Left kidney (tissue), 8 donors: ENCODE measurements at places on chromosomes 1 and 21.

DNA sequence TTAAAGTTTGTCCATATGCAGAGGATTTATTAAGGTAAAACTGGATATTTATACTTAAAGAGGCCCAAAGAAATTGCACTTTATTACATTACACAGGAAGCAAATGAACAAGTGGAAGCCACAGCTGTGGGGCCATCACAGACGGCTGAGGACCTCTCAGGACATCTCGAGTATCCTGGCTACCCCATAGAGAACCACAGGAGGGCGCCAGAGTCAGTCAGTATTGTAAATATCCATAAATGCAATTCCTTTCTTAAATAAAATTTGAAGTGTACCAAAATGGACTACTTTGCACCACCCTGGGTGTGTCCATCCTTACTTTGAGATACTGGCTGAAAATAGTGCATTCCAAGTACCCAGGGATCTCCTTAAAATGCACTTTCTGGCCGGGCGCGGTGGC is 257.2 kb downstream of the MRPL39 start:
- no peak for DNase-seq

- no peak for DNase-seq
These were observed 17.5 kb downstream of the KLHDC8A start for GRCh38 chr1:205339197-205339702.

DNA sequence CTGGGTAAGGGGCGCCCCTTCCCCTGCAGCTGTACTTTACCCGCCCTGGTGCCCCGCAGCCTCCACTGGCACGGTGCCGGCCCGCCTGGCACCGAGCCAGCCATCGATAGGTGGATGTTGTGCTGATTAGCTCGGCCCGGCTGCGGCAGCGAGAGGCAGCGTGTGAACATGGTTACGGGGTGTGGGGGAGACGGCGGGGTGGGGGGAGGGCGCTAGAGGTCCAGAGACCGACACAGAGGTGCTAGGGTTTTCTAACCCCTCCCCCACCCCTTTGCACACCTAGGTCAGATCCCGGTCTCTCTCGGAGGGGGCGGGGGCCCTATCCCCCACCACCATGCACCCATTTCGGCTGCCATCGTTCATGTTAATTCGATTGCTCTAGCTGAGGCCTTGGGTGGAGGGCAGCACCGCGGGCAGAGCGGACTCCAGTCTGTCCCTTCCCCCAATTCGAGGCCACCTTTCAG is 6.7 kb downstream of the EFNA4 start:
- no peak for DNase-seq

DNA sequence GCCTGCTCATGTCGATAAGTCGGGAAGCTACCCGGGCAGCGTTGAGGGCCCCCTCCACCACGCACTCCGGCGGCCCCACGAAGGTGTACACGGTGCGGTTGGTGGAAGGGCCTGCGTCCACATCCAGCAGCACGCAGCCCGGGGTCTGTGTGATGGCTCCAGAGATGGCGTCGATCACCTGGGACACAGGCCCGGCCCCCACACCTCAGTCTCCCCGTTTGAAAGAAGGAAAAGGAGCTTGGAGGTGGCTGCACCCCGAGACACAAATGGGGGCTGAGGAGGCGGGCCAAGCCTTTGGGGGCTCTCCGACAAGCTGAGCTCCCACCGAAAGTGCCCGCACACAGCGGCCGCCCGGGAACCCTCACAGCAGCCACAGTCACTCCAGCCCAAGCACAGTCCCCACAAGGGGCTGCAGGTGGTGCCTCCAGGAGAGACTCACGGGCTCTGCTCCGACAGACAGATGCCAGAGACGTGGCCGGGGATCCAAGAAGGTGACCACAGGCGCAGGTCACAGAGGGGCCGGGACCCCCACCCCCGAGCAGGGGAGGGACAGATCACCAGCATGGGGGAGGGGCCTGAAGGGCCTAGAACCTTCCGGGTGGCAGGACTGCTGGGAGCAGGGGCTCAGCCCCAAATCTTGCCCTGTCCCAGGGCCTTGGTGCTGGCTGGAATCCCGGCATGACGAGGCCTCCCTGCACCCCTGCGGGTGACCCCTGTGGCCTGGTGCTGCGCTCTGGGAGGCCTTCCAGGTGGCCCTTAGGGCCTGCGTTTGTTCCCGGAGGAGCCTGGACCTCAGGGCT is 1.0 kb downstream of the FTCD start:
- DNase-seq = no peak

DNA sequence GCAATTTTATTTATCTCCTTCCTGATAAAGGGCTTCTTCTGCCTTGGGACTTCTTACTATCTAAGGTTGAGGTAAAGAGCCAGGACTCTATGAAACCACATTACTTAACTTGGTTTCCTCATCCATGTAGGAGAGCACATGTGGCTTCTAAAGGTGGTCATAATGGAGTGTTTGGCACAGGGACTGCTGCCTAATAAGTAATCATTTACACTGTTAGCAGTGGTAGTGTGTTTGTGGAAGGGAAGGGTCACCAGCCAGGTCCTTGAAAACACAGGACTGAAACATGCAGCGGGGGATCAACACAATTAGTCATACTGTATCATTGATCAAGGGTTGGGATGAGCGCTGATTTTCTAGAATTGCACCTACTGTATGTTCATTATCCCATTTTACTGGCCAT is 59.6 kb downstream of the UCK2 start:
- DNase-seq = no peak

GRCh38 chr1:34330061-34330460 is 153.4 kb downstream of the C1orf94 start:
- DNase-seq = no peak

- no peak for DNase-seq
These were observed 204.8 kb downstream of the KCNK2 start for GRCh38 chr1:215287362-215287761.

- no peak for DNase-seq
These were observed 27.8 kb downstream of the WNT2B start for GRCh38 chr1:112536561-112536960.

GRCh38 chr1:66730462-66730861 is 21.8 kb upstream of the DYNLT5 start:
- DNase-seq = no peak

- DNase-seq = no peak
These were observed 17.7 kb downstream of the DDAH1 start for GRCh38 chr1:85447006-85447943.

DNA sequence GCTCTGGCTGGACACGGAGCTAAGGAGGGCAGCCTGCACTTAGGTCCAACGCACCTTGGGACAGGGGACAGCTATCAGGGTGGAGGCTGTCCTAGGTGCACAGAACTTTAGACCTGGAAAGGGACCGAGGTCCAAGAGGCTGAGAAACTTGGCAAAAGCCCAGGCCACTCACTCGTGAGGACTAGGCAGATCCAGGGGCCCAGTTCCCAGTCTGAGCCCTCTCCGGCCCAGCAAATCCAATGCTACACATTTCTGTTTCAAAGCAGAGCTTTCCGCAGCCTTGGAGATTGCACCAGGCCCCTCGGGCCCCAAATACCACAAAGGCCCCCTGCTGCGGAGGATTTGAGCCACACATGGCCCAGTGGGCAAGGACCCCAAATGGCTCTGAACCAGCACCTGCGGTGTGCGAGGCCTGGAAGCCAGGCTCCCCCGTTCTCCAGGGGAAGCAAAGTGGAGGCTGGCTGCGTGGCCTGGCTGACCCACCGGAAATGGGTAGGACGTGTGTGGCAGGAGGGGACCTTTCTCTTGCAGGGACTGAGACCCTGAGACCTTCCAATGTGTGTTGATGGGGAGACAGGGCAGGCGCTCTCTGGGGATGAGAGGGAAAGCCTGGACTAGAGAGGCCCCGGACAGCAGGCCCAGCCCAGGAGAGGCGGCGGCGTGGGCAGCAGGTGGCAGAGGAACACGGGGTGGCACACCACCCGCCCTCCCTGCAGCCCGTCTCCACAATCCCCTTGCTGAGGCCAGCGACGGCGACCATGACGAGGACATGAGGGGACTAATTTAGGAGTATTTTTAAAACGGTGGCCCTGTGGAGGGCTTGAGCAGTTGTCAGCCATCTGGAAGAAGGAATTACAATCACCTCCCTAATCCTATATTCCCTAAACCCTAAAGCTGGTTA is 118.7 kb downstream of the CASZ1 start:
- no peak for DNase-seq
